ENCODE measurements at places on chromosomes 6 and 20.

DNA sequence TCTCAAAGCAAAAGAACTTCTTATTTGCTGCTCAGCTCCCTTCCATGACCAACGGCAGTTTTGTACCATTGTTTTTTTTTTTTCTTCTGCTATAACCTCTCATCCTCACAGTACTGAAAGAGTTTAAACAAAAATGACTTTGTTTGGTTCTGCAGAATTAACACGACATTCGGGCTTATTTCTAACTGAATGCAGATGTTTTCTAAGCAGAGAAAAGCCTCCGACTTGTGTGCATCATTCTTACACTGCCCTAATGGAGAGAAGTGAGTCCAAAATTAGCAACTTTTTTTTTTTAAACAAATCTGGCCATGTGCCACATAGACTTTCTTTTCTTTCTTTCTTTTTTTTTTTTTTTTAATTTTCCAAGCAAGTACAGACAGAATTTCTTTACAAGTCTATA, 382.7 kb downstream of the HDGFL1 start:
- DNase-seq: no peak

GRCh38 chr6:129686941-129687627, 22.9 kb downstream of the ARHGAP18 start:
- no peak for DNase-seq

GRCh38 chr6:127266178-127266891, at the start of gene RNF146:
RNF146 (plus strand) TSS chr6:127266864; CDS start chr6:127280339, 13,475 bp downstream.
- DNase-seq: peak; percentile 48

DNA sequence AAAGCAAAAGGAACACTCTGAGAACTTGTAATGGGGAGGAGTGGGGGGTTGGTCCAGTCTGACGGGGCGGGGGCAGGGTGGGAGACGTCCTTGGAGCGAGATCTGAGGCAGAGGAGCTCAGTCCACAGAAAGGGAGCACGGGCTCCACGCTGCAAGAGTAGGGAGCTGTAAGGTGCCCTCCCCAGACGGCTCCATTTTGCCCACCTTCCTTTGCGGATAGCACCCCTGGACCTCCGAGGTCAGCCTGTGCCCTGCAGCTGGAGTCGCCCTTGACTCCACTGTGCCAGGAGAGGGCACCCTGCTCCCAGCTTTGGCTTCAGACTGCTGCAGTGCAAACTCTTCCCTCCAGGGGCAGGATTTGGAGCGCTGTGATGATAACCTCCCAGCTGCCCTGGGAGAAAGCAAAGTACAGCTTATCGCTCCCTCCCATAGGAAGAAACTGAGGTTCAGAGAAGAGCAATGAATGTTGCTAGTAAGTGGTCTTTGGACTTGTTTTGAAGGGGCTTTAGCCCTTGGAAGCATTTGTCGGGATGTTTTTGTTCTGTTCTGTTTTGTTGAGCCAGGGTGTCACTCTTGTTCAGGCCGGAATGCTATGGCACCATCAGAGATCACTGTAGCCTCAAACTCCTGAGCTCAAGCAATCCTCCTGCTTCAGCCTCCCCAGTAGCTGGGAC, 9.5 kb upstream of the AHCY start:
- peak; percentile 82 for DNase-seq
